ENCODE measurements at places on chromosomes 2 and 18. TPM values are rescaled to one million over a fixed set of nuclear protein-coding genes. Genes with fewer than 3 reads are reported as not detected.

Gene OXER1
- not detected for total RNA-seq

Gene KCNF1
- not detected for total RNA-seq

DNA sequence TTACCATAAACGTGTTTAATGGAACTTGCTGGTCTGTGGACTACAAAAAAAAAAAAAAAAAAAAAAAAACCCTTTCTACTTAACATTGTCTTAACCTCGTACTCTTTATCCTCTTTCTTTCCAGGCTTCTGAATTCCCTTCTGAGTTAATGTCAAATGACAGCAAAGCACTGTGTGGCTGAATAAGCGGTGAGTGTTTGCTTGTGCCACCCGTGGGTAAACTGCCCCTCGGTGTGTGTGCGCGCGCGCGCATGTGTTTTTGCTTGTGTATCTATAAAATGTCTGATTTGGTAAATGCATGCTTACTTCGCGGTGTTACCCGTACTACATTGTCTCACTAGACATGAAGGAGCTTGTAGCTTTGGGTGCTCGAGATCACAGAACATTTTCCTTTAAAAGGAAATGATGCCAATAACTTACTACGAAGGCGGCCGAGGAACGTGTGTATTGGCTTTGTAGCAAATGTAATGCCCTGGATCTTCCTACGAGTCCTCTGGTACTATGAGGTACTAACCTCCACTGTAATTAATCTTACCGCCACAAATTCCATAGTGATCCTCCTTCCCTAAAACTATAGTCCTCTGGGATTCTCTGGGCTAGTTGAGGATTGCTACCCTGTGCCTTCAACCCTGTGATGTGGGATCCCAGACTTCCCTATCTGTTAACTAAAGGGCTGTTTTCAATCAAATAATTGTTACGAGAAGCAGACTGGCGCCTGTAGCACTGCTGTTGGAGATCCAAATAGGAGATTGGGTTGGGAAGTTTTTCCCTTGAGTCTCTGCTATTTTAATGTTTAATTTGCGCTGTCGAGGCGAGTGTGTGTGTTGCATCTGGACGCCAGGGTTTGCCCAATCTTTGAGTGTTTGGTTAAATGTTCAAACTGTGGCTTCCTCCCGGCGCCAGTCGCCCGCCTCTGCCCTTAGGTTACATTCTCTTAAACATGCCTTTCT, 1.1 kb downstream of the ID2 start:
- H3K4me1 ChIP-seq, result peaks cover 50% of the 10 kb centered on the region
- no peak for DNase-seq
- peaks cover 10% of the 10 kb centered on the region for H3K27me3 ChIP-seq
- H3K4me3 ChIP-seq, result peak overlapping the region; percentile 89

Gene EIF2AK2
- 48.7 TPM for total RNA-seq

DNA sequence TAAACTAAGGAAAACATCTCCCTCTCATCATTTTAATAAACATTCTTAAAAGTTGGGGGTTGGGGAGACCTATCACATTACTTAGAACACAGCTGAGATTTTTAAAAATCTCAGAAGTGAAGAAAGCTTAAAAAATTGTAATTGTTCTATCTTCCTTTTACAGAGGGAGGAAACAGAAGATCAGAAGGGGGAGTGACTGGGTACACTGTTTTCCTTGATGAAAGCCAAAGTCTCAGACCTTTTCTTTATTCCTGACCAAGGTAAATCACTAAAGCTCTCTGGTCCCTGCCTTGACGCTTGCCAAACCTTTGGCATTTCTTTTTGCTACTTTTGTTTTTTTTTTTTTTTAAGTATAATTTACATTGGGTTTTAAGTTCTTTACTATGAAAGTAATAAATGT, 85.0 kb upstream of the DTNB start:
- no peak overlapping the region for H3K4me3 ChIP-seq
- peaks cover 46% of the 10 kb centered on the region for H3K36me3 ChIP-seq
- no peak overlapping the region for H3K27ac ChIP-seq
- DNase-seq, result no peak
- peaks cover 4% of the 10 kb centered on the region for H3K4me1 ChIP-seq

Gene LDAH
- 28.0 TPM for total RNA-seq

DNA sequence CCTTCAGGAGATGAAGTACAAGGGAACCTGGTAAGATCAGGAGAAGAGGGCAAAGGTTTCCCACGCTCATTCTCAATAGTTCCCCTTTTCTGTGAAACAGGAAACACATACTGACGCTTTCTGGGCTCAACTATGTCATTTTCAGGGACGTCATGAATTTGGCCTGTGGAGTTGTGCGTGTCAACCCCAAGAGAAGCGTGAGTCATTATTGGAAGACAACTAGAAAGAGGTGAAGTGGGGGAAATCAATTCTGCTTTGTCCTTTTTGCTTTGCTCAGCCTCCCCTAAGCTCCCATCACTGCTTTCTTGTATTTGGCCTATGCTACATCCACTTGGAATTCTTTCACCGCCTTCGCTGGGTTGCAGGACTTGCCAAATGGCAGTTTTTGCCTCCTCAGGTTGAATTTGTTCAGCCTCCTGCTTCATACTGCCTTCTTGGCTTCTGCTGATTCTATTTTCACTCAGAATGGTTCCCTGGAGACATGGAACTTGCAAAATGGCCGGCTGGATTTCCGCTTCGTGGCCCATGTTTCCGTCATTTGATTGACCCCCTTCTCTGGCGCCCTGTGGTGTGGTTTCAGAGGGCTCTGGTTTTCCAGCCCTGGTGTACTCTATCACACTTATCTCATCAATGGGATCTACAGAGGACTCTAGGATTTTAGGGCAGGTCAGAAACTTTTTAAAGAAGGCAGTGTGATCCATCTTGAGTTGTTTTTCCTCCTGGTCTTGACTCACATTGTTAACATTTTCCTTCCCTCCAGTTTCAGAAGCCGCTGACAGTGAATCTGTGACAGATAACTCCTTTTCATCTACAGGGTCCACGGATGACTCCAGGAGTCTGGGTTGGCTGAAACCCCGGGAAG, 93.3 kb downstream of the ALPK2 start:
- H3K27ac ChIP-seq, result peak overlapping the region; percentile 1
- H3K36me3 ChIP-seq, result peaks cover 30% of the 10 kb centered on the region
- H3K4me1 ChIP-seq, result peaks cover 18% of the 10 kb centered on the region
- H3K4me3 ChIP-seq, result no peak overlapping the region

- no peak for DNase-seq
- H3K4me1 ChIP-seq, result peaks cover 39% of the 10 kb centered on the region
- H3K4me3 ChIP-seq, result peak overlapping the region; percentile 92
- peak overlapping the region; percentile 93 for H3K27ac ChIP-seq
- peaks cover 8% of the 10 kb centered on the region for H3K36me3 ChIP-seq
Measured at GRCh38 chr2:23940718-23941620, 706 bp downstream of the UBXN2A start.

GRCh38 chr2:28654663-28655320, 96.8 kb upstream of the PPP1CB start:
- H3K4me1 ChIP-seq, result peaks cover 28% of the 10 kb centered on the region
- no peaks in the 10 kb centered on the region for H3K27me3 ChIP-seq
- H3K36me3 ChIP-seq, result no peaks in the 10 kb centered on the region
- no peak overlapping the region for H3K4me3 ChIP-seq

DNA sequence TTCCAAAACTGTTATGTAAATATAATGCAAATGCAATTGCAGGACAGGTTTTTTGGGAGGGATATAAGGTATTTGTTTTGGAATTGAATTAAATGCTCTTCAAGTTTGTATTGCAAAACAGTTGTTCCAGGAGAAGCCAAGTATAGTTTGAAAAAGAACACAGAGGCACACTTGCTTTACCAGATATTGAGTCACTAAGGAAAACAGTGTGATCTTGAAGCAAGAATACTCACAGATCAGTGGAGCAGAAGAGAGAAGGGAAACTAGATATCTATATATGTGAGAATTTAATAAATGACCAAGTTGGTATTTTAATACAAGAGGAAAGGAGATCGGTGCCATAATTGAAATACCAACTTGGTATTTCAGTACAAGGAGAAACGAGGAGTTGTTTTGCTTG, 178.9 kb downstream of the CAPN13 start:
- no peaks in the 10 kb centered on the region for H3K4me1 ChIP-seq
- no peak overlapping the region for H3K4me3 ChIP-seq
- DNase-seq, result no peak
- H3K36me3 ChIP-seq, result peaks cover under 1% of the 10 kb centered on the region

Gene PEX13
- total RNA-seq, result 20.3 TPM

GRCh38 chr18:41695441-41695840, 259.6 kb upstream of the PIK3C3 start:
- peak overlapping the region; percentile 9 for H3K4me3 ChIP-seq
- no peaks in the 10 kb centered on the region for H3K36me3 ChIP-seq
- H3K4me1 ChIP-seq, result peaks cover 29% of the 10 kb centered on the region
- H3K27me3 ChIP-seq, result peaks cover 6% of the 10 kb centered on the region
- peak overlapping the region; percentile 33 for H3K27ac ChIP-seq

Gene DSG4
- total RNA-seq, result not detected
